ENCODE measurements at places on chromosomes 5 and 9.

GRCh38 chr9:12739014-12739652, 35.7 kb upstream of the LURAP1L start:
- no peak for DNase-seq

DNA sequence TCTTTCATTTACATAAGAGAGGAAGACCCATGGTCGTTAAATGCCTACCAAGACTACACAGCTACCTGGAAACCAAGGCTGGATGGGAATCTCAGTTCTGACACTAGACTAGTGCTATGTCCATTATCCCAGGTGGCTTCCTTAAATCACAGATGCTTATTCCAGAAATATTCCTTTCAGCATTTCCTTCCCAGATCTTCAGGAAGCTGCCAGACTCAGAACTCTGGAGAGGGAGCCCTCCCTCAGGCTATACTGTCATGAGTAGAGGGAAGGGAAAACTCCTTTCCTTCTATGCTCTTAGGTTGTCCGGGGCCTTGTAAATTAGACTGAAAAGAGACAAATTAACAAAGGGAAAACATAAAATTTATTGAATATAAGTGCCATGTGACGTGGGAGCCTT, 20.8 kb downstream of the FREM1 start:
- no peak for DNase-seq

GRCh38 chr5:16486711-16487111, 21.1 kb upstream of the ZNF622 start:
- DNase-seq = no peak

DNA sequence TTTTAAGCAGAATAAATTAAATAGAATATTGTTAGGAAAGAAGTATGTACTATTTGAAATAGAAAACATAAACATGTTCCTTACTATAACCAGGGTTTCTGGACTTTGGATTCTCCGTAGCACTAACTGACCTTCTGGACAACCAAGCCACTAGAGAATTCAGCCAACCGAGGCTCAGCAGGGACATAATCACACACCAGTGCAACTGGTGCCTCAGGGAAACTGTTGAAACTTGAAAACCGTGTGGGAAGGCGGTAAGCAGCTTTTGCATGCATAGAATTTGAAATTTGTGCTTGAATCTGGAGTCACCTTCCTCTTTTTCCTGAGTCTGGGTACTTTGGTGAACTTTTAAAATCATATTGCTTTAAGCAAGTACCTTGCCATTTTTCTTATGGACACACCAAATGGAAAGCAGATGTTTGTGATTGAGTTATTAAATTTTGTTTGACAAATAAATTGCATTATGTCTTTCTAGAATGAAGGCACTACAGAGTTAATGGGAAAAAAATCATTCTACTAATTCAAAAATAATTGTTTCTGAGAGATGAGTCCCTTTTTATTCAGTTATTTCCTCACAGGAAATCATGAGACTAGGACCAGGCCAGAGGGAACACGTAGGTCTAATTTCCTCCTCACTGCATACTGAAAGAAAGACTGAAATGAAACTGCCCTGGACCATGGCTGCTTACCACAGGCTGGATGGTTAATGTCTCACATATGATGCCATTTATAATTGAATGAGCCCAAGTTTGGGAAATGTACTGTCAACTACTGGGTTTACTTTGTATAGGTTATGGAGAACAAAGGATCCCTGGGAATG, 20.6 kb upstream of the SCAMP1 start:
- DNase-seq = no peak

DNA sequence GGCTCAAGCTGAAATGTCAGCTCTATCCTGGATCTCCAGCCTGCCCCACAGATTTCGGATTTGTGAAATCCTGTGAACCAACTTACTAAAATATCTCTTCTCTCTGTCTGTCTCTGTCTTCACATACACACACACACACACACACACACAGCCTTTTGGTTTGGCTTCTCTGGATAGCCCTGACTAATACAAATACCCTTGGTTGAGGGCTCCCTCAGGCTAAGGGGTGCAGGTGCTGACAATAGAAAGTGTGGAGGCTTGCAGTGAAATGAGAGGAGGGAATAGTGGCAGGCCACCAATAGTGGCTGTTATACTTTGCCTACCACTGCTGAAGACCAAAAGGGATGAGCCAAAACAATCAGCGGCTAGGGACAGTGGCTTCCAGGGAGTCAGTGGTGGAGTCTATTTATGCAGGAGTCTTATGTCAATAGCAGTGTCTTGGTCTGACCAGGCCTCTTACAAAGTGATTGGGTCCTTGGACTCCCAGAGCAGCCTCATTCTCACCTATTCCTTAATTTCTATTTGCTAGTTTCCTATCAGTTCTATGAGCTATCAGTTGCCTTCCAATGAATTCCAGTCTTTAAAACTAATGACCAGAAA, 93.2 kb upstream of the GAS1 start:
- DNase-seq = peak; percentile 47

- DNase-seq = no peak
Measured at GRCh38 chr5:30867711-30868110, 325.8 kb upstream of the CDH6 start.

DNA sequence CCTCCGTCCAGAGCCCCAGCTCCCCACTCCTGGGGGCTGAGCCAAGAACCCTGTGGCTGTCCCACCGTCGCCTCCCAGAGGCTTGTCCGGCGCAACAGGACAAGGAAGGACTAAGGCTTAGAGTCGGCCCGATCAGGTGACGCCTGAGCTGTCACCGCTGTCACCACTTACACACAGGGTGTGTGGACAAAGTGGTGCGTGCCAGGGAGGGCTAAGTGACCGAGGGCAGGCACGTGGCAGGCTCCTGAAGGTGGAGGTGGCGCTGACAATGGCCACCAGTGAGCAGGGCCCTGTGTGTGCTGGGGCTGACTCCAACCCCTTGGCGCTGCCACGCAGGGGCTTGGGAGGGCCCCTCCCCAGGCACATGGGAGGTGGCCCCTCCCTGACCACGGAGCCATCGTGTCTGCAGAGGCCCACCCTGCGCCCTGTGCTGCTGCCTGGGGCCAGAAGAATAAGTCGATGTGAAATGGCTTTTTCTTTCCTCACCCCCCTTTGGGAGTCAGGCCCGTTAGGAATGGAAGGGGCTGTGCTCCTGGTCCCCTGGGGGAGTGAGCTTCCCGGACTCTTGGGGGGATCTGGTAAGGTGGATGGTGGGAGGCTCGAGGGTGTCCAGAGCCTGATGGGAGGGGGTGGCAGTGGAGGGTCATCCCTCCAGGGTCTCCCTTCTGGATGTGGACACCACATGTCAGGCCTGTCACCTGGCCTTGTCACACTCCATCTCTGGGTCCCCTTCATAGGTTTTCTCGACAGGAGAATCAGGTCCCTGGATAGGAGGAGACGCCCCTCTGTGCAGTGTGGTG, 2.6 kb upstream of the GPSM1 start:
- DNase-seq = no peak

- no peak for DNase-seq
Measured at GRCh38 chr9:114803479-114804265, 2.2 kb downstream of the TNFSF15 start.

- no peak for DNase-seq
Measured at GRCh38 chr5:151071021-151071420, 9.8 kb downstream of the TNIP1 start.

- DNase-seq = no peak
Measured at GRCh38 chr5:154898210-154898609, 39.8 kb downstream of the CNOT8 start.

- peak; percentile 54 for DNase-seq
Measured at GRCh38 chr5:15105799-15106393, 234.3 kb upstream of the ANKH start.

- DNase-seq = no peak
Measured at GRCh38 chr5:50929174-50929573, 262.7 kb downstream of the PARP8 start.

DNA sequence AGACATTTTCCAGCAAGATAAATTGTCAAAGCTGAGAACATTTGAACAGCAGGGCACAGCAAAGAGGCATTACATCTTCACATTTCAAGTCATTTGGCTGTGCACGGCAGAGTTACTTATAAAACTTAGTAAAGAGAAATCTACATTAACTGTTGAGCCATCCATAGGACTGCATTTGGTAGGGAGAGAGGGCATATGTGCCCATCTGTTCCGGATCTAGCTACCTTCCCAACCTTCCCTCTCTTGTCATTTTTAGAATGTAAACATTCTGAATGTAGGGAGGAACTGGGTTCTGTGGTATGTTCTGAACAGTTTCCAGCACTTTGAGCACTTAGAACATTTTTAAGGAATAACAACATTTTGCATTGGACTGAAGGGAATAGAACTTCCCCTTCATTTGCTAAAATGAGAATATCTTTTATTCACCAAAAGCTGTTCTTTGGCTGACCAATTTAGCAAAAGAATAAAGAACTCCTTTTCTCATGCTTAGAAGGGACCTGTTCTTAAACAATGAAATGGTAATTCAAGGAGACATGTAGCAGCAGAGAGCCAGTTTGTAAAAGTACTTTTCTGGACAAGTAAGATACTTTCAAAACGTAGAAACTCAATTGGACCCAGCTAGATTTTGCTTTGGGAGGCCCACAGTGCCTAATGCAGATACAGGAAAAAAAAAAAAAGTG, 104.4 kb downstream of the CETN3 start:
- no peak for DNase-seq

DNA sequence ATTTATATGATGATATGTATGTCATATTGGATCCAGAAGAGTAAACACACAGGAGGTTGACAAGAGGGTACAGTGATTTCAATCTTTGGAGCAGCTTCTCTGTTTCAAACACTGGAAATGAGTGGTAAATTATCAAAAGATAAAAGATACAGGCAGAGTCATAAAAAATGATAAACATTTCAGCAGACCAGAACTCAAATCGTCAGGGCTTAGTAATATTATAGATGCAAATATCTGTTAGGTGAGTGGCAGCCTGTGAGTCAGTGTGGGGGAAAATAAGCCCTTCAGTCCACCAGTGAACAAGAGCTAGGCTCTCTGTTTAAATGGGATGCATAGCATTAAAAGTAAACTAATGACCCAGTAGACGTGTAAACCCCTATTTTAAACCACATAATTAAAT, 1378.1 kb downstream of the EFNA5 start:
- no peak for DNase-seq

DNA sequence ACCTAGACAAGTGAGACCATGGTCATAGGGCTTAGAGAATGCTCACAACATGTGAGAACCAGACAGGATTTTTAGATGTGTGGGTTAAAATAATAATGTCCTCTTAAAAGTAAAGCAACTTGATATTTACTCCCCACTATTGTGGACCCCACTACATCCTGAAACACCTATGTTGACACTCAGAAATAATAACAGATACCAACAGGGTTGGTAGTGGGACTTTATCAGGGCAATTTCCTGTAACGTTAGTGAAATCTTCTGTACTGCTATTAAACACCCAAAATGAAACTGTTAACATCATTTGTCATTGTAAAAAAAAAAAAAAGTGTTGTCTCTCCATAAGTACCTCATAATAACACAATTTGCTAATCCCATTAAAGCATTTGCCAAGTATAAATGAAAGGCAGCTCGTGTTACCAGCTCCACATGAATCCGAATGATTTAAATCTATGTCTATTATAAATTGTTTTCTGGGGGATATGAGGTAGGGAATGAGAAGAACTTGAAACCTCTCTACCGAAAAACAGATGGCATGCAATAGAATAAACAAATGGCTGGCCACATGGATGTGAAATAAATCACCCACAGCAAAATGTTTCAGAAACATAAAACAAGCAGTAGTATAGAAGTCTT, 285.9 kb downstream of the ARHGEF28 start:
- no peak for DNase-seq

- no peak for DNase-seq
Measured at GRCh38 chr9:102740578-102740977, 254.6 kb upstream of the CYLC2 start.

DNA sequence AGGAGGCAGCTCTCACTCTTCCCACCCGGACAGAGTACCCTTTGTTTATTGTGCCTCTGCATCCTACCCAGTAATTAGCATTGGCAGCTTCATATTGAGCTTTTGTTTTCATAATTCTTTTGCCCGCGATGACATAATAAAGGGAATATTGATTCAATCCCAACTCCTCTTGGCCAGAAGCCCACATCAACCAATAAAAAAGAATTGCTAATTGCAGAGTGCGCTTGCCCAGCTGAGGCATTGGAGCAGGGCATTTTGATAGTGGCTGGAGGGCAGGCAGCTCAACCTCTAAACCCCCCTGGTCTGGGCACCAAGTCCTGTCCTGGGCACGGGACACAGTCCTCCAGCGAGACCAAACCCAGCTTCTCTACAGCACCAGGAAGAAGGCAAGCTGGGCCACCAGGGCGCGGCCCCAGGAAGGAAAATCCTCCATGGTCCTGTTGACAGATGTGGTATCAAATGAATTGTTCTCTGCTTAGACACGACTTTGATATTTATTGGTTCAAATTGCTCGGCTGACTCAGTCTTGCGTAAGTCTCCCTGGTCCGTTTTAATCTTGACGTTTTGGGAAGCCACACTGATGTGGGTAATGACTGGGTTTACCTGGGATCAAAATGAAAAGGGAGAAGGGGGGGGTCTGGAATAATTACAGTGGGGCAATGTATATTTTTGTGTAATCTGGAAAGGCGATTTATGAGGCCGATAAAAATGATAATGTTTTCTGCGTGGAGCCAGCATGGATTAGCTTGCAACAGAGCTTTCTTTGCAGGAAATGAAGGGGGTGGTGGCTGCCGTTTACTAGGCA, 220.7 kb upstream of the MSX2 start:
- DNase-seq = no peak

- DNase-seq = no peak
Measured at GRCh38 chr9:100579665-100580064, 1.8 kb downstream of the CAVIN4 start.

- no peak for DNase-seq
Measured at GRCh38 chr5:172048539-172049101, 42.2 kb upstream of the FBXW11 start.

- no peak for DNase-seq
Measured at GRCh38 chr5:62068554-62068953, 237.5 kb upstream of the KIF2A start.

DNA sequence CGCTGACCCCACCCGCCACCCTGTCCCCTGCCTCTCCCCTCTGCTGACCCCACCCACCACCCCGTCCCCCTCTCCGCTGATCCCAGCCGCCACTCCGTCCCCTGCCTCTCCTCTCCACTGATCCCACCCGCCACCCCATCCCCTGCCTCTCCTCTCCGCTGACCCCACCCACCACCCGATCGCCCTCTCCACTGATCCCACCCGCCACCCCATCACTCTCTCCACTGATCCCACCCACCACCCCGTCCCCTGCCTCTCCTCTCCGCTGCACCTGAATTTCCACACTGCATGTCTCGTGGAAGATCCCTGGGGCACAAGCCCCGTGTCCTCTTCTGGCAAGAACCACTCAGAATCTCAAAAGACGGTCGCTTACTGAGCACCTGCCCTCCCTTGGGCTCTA, 53.4 kb upstream of the OLFM1 start:
- no peak for DNase-seq

DNA sequence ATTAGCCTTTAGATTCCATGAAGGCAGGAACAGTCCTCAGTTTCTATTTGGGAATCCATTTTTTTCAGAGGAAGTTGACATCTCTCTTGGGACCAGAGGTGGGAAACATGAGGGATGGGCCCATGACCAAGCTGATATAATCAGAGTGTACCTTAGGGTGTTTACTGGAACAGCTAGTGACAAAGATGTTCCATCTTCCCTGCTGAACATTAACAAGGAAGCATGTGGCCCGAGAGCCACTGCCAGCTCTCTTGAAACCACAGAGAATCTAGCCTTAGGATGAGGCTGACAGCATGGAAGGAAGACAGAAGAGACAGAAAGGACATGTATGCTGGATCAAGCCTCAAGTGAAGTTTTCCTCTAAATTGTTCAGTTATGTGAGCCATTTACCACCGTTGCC, 16.0 kb downstream of the AQP3 start:
- DNase-seq = no peak

Measured in ecto neural progenitor cell (in vitro differentiated cells).